ENCODE measurements at places on chromosomes 1 and 21.

- DNase-seq = no peak
Measured at GRCh38 chr1:110719908-110720307, 45.2 kb upstream of the KCNA3 start.

GRCh38 chr1:75310067-75310466 lies 175.9 kb downstream of the LHX8 start:
- DNase-seq = no peak

- DNase-seq = no peak
Measured at GRCh38 chr1:18091660-18092446, 15.7 kb upstream of the IGSF21 start.

GRCh38 chr1:171213559-171214454 lies 28.7 kb downstream of the FMO2 start:
- DNase-seq = no peak

DNA sequence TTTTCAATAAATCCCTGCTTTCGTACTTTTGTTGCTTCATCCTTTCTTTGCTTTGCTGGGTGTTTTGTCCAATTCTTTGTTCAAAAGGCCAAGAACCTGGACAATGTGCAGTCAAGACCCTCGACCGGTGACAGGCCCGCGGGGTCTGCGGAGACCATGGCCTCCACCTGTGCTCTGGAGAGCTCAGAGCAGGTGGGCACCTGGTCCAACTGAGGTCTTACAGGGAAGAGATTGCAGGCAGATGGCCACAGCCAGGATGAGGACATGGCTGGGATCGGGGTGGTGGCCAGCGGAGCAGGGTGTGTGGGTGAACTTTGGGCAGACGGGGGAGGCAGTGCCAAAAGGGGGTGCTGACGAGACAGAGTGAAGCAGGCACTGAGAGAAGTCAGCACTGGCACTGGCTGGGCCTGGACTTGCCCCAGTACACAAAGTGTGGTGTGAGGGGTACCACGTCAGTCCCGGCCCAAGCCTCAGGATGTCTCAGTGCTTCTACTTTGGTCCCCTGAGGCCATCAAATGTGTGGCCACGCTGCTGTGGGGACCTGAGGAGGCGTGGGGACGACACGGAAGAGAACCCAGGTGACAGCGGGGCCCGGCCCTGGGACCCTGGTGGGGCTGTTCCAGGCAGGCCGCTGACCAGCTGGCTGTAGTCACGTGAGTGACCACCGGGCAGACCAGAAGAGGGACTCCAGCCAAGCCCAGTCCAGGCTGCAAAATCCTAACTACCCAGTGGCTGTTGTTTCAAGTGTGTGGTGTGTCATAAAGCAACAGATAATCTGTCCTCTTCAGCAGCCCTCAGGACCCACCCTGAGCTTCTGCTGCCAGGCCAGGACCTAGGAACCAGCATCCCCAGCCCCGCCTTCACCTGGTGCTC lies 10.4 kb upstream of the CCDC27 start:
- DNase-seq = no peak

- DNase-seq = peak; percentile 36
Measured at GRCh38 chr1:204463125-204464060, 31.2 kb downstream of the PIK3C2B start.

GRCh38 chr1:165512816-165513215 lies 31.0 kb upstream of the LRRC52 start:
- DNase-seq = no peak

DNA sequence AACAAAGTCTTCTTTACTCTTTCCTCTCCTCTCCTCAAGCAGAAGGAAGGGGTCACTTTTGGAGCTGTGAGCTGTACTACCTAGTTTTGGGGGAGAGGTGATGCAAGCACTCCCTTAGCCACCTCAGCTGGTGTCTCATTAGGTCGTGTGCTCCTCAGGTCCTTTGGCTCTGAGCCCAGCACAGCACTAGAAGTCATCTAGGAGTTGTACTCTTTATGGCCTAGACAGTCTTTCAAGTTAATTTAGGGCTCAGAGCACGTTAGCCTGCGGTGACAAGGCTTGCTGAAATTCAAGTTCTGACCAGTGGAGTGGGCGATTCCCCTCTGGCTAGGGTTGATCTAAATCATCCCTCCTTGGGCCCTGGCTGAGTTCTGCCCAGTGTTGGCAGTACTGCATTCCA lies 48.0 kb upstream of the WDR26 start:
- no peak for DNase-seq

DNA sequence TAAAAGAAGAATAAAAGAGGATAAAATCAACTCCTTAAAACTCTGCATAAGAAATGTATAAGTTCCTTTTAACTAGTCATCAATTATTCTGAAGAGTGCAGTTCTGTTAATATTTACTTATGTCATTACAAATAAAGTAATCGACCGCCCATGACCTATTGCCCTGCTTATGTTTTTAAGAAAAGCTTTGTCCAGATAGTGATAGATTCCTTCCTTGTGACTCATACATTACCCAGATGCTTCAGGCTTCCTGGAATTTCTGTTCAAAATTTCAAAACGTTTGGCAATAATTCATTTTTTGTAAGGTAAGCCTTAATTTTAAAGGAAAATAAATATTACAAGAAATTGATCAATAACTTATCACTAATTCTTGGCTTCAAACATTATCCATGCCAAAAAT lies 918.2 kb upstream of the ADGRL2 start:
- DNase-seq = no peak

DNA sequence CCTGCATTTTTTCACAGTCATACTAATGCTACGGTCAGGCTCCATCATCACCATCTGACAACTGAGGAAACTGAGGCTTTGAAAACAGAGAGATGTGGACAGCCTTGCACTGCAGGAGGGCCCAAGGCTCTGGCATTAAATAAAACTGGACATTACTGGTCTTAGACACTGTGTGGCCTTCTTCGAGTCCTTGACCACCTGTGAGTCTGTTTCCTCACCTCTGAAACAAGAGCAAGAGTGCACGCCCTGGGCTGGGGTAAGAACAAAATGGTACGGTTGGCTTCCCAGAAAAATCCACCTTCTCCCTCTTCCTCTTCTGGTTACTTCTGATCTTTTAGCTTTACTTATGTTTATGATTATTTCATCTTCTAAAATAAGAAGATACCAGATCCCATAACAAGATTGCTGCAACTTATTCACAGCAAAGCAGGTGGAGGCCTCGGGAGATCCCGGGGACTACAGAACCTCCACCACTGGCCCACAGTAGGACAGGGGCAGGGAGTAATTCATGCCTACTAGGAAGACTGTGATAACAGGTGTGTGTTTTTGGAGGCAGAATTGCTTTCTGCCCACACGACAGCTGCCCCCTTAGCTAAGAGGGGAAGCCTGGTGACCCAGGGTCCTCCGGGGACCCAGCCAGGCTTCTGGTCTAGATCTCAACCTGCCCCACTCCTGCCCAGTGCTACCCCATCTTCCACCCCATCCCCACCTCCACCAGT lies 156.4 kb upstream of the EDN2 start:
- DNase-seq = no peak

DNA sequence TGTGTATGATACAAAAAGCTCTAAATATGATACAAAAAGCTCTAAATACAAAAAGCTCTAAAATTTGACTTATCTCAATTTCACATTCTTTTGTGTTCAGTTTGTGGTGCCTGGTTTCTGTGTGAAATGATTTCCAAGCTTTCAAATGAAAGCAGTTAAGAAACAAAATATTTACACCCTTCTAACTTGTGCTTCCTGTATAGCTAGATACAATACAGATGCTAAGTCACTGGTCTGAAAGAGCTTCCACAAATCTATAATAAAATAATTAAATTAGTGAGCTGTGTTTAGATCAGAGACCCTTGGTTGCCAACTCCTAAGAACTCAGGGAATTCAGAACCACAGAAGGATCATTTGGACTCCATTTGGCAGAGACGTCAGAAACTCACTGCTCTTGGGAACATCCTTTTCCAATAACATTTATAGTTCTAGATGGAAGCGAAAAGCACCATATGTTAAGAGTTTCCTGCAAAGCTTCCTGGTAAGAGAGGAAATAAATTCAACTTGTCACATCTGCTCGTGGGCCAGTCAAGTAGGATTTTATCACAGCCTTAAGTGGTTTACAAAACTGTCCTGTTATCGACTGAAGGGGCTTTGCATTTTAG lies 1079.1 kb downstream of the ADGRL2 start:
- no peak for DNase-seq

GRCh38 chr21:39452207-39452969 lies 618 bp downstream of the SH3BGR start:
- no peak for DNase-seq

DNA sequence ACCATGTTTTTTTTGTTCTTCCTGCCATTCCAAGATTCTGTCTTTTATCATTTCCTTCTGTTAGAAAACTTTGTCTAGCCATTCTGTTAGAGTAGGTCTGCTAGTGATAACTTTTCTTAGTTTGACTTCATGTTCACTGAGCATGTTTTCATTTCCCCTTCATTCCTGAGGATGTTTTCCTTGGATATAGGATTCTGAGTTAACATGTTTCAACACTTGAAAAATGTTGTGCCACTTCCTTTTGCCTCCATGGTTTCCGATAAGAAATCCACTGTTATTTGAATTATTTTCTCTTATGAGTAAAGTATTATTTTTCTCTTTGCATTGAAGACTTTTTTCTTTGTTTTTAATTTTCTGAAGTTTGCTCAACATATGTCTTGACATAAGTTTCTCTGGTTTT lies 66.7 kb downstream of the ATP1A1 start:
- no peak for DNase-seq

GRCh38 chr1:112735752-112736151 lies 20.6 kb upstream of the PPM1J start:
- DNase-seq = no peak

- DNase-seq = no peak
Measured at GRCh38 chr1:170321113-170321512, 175.4 kb downstream of the NTMT2 start.

DNA sequence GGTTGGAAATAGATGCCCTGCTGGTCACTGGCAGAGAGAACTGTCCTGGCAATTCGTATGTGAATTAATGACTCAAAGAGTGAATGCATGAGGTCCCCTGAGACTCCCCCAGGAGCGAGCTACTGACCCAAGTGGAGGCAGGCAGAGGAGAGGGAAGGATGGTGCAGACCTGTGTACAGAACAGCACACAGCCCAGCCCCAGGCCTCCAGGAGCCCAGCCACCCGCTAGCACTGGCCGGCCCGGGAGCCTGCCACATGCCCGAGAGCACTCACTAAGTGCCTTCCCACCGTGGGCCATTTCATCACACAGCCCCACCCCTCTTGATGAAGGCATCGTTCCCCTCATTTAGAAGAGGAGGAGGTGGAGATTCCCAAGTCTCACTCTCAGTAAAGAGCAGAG lies 62.0 kb upstream of the IGSF21 start:
- DNase-seq = no peak

- DNase-seq = no peak
Measured at GRCh38 chr1:147129116-147129873, 43.0 kb downstream of the PRKAB2 start.

DNA sequence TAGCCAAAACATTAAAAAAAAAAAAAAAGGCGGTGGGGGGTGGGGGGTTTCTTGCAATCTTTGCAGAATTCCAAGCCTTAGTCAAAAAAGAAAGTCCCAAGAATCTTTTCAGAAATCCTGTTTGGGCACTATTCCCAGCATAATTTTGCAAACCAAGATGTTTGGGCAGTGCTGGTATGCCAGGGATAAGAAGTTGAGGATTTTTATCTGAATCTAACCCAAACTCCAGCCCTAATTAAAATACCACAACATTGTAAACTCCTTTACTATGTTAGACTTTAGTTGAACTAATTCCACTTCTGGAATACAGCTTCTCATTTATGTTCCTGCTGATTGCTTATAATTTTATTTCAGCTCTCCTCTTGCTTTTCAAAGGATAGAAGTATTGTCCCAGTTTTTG lies 504.1 kb upstream of the ADGRL2 start:
- DNase-seq = no peak

DNA sequence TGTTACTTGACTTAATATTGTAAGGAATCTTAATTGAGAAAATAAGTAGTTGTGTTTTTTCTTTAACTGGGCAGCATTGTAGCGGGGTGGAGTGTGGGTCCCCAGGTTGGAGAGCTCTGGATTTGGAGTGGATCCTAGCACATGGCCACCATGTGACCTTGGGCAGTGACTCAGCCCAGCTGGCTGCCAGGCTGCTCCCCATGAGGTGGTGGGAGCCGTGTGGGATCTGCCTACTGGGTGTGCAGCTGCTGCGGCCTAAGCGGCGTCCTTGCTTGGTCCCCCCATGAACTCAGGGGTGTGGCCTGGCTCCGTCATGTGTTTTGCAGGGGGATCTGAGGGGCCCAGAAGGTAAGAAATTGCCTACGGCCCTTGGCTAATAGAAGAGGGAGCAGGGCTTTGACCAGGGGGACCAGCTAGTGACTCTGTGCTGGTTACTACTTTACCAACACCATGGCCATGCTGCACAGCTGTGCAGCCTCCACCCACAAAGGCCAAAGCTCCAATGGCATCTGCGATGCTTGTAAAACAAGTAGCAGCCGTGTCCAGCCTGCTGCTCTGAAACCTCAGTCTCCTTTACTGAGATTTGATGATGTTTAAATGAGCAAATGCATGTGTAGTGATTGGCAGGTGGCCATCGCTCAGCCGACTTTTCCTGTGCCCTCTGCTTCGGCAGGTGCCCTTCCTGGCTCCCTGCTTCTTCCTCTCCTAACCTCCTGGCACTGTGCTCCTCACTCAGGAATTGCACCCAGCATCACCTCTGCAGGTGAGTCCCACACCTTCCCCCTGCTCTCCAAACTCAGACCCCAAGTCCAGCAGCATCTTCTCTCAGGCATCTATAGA lies 68.3 kb downstream of the ADARB1 start:
- no peak for DNase-seq

GRCh38 chr1:155938220-155938627 lies 3.2 kb upstream of the RXFP4 start:
- peak; percentile 53 for DNase-seq

- peak; percentile 76 for DNase-seq
Measured at GRCh38 chr1:2189459-2190425, 4.8 kb downstream of the FAAP20 start.

GRCh38 chr1:164440232-164440631 lies 118.8 kb upstream of the PBX1 start:
- DNase-seq = no peak

DNA sequence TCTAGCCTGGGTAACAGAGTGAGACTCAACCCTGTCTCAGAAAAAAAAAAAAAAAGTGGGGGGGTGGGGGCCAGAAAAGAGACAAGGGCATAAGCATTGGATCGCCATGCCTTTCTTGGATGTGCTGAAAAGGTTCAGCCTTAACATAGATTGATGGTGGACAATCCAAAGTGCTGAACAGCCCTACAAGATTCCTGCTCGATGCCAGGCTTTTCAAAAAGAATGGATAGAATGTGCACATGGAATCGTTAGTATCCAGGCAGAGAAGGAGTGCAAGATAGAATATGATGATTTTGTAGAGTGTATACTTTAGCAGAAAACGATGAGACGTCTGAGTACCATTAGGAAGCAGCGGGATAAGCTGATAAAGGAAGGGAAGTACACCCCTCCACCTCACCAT lies 10.9 kb upstream of the COA7 start:
- no peak for DNase-seq

- DNase-seq = no peak
Measured at GRCh38 chr1:196515904-196516303, 92.3 kb downstream of the KCNT2 start.

- DNase-seq = no peak
Measured at GRCh38 chr21:16028142-16028541, 298.4 kb downstream of the USP25 start.

GRCh38 chr1:105785021-105785420 lies 1271.5 kb upstream of the PRMT6 start:
- DNase-seq = no peak
